ENCODE measurements at places on chromosomes 3 and 15.
A peak's percentile ranks its signal among the peaks of the same experiment; 100 is the strongest.

GRCh38 chr15:93020976-93021772 is 67.8 kb downstream of the RGMA start:
- peak; percentile 64 for DNase-seq

- DNase-seq: no peak
Observed at GRCh38 chr3:52437326-52438103, 7.4 kb downstream of the SEMA3G start.

GRCh38 chr15:48939648-48940047 is 24.1 kb downstream of the SHC4 start:
- DNase-seq: no peak

GRCh38 chr15:25860885-25861866 is 2.0 kb downstream of the ATP10A start:
- no peak for DNase-seq

DNA sequence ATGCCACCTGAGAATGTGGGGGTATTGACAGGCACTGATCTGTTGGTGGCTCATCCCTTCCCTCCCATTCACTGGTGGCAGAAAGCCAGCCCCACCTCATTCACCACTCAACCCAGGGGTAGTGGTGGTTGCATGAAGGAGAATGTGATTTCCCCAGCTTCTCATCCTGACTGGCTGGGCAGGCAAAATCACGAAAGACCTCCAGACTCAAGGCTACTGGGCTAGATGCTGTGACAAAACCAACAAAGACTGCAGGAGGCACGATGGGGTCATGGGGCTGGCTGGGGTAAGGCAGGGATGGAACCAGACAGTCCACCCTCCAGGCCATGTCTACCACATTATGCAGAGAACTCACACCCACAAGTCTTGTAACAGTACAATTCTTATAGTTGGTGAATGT is 33.9 kb downstream of the FSTL1 start:
- no peak for DNase-seq

DNA sequence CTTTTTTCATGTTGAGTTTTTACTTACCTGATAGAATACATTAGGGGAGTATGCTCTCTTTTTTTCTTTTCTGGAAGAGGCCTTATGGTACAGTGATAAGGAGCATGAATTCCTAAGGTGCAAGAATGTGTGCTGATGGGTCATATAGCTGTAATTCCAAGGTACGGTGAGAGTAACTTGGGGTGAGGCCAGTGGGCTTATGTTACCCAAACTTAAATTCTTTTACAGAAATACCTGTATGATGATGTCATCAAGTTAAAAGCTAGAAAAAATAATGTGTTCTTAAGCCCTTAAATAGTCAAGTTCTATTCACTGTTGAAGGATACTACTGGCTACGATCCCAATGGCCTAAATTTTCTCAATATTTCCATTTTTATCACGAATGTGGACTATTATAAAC is 111.2 kb downstream of the GMPS start:
- DNase-seq: no peak

- DNase-seq: no peak
Observed at GRCh38 chr3:32448686-32449474, 53.8 kb downstream of the CMTM6 start.

- DNase-seq: no peak
Observed at GRCh38 chr3:166580561-166580960, 743.3 kb upstream of the BCHE start.

DNA sequence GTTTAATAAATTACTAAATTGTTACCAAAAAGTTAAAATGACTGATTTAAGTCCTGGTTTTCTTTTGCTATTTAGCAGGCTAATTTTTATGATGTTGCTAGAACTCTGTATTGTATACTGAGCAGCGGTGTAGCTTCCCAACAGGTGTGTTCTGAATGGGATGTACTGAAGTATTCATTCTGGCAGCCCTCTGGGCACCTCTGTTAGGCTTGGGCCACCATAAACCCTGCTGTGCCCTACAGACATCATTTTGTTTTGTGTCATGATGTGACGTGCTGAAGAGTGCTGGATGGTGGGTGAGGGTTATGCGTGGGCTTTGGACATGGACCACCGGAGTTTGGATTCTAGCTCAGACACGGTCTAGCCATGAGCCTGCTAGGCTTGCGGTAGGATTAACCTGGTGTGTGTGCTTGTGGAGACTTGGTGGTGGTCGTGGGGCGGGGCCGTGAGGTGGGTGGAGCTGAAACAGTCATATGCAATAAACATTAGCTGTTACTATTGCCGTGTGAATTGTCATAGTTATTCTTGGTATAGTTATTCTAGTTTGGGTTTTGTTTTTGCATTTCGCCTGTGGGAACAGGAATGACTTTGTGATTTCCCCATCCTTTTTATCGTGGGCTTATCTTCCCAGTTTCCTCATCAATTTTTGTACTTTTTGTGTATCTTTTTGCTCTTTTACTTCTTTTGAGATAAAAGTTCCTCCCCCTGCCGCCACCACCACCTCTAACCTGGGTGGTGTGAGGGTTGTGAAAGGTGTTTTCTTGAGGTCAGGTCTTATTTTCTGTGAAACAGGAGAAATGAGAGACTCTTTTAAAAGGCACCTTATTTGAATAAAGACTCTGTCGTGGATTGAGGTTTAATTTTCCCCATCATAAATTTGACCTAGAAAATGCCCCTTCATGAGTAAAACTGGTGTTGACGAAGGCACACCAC is 93.7 kb downstream of the MCTP2 start:
- no peak for DNase-seq

GRCh38 chr3:85589145-85589544 is 630.4 kb downstream of the CADM2 start:
- no peak for DNase-seq

DNA sequence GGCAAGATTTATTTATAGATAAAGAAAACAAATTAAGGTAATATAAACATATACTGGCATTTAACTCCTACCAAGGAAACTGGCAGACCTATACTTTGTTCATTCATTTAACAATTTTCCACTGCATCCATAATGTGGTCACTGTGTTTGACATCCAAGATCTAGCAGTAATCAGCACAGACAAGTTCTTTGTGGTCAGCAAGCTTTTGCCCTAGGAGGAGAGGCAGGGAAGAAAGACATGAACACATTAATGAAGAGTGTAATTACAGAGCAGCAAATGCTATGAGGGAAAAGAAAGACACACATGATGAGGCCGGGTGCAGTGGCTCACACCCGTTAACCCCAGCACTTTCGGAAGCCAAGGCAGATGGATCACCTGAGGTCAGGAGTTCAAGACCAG is 34.4 kb downstream of the SUCLG2 start:
- DNase-seq: no peak

DNA sequence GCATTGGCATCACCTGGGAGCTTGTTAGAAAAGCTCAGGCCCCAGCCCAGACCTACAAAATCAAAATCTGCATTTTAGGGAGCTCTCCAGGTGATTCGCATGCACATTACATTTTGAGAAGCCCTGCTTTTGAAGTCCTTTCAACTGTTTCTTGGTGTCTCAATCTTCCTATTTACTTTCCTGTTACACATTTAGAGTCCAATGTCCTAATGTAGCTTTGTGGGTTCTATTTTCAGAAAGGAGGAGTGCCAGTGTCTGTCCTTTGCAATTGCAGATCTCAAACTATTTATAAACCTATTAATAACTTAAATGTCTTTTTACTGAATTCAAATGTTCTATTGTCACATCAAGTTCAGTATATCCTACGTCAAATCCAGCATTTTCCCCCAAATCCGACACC is 27.8 kb upstream of the MYRIP start:
- DNase-seq: no peak

- DNase-seq: peak; percentile 84
Observed at GRCh38 chr3:3589715-3590130, 209.5 kb upstream of the LRRN1 start.

- no peak for DNase-seq
Observed at GRCh38 chr3:9909221-9910013, 6.8 kb downstream of the IL17RE start.

- no peak for DNase-seq
Observed at GRCh38 chr3:180409883-180410282, 192.1 kb upstream of the TTC14 start.

DNA sequence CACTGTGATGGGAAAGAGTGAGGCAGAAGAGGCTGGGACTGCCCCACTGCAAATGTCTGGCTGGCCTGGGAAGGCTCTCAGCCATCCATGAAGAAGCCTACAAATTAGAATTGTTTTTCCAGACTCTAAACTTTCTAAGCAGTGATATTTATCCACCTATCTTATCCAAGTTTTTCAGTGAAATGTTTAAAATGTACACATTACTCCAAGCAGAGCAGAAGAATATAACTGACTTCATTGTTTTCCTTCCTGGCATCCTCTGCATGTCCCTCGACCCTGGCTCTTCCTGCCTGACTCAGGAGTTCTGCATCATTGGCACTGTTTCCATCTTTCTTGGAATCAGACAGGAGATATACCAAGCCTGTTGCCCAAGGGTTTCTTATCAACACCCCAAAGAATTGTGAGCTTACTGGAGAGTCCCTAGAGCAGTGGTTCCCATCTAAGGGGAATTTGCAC is 401.5 kb upstream of the PROK2 start:
- DNase-seq: no peak

DNA sequence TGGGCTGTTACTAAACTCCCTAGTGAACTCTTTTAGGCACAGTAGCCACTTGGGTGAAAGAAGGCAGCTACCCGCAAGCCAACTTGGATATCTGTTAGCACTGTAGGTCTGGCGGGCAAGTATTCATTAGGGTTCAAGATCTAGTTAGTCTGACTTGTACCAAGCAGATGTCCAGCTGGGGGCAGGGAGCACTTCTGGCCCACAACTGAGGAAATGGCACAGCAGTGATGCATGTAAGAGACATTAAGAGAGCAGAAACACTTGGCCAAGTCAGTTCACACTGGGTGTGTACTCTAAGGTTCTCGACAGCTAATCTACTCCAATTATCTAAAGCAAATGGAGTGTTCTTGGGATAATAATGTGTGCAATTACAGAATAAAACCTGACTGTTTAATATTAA is 131.7 kb downstream of the CTNNB1 start:
- no peak for DNase-seq

- no peak for DNase-seq
Observed at GRCh38 chr15:65902373-65902772, 33.1 kb downstream of the RAB11A start.

DNA sequence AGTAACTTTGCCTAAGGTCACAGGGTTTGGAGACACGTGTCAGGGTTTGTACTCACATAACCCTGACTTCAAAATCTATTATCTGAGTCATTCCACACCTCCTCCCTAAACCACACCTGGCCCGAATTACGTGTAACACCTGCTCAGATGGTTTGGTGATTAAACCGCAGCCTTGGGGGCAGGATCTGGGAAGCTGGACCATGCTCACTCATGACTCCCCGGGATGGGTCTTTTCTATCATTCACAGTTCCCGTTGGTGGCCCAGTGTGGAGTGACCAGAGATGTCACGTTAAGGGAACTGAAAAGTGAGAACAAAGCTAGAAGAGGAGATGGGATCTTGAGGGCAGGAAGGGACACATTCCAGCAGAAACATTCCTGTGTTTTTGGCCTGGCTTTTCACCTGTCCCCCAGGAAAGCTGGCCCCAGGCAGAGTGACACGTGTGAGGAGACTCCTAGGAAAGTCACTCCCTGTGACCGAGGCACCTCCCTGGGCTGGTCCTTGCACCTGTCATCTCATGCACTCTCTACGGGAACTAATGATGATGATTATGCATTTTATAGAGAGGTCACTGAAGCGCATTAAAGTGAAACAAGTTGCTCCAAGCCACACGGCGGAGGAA is 75.4 kb upstream of the POMGNT2 start:
- DNase-seq: no peak

GRCh38 chr15:69265347-69265955 is 33.3 kb upstream of the PAQR5 start:
- DNase-seq: peak; percentile 68

DNA sequence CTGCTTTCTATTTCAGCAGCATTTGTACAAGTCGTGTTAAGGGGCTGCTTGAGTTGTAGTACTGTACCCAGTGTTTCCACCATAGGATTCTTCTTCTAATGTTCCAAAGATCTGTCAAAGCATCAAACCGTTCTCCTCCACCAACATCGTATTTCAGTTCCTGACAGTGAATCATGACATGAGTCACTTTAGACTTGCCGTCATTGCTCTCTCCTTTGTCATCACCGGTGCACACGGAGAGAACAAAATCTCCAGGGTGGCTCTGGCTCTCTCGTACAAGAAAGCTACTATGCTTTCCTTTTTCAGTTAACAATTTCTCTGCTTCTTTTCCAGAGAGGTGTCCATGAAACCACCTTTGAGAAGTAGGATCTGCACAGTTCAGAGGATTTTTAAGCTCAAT is 270.9 kb upstream of the CCDC54 start:
- DNase-seq: no peak

DNA sequence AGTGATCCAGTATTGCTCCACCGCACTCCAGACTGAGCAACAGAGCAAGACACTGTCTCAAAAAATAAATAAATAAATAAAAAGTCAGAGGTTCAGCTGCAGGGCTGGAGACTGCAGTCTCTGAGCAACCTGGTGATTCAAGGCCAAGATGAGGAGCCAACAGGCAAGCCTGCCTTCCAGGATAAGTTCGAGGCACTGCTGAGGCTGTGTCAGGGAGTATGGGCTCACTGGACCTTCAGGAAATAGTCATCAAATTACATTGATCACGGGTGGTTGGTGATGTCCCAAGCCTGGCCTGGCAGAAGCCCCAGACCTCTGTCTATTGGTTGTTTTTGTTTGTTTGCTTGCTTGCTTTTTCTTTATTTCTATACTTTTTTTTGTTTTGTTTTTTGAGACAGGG is 41.5 kb downstream of the IDH2 start:
- no peak for DNase-seq

DNA sequence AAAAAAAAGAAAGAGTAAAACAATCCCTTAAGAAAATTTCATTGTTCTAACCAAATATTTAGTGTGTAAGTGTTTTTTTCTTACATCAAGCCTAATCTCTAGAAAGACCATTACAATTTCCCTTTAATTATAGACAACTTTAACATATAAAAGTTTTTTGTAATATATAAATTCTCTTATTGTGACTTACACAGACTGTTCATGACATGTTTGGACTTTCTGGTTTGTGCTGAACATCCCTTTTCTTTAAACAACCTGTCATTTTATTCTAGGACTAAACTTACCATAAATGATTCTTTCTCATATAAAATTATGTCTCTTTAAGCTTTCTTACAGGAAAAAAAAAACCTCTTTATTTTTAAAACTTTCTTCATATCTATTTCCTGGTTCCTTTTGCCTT is 13.0 kb upstream of the BTLA start:
- DNase-seq: no peak

DNA sequence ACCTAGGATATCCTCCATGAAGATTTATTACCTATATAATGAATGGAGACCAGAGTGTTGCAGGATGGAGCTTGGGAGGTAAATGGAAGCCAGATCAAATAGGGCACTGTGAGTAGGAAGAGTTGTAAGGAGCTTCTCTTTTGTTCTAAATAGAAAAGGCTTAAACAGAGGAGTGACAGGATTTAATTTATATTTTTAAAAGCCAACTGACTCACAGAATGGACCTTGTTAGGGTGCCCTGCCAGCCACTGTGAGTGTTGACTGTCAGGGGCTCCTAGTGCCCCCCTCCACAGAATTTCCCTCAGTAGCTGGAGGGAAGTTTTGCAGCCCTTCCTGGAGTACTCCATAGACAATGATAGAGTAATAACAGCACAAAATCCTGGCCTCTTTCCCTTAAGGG is 547.5 kb downstream of the MCTP2 start:
- no peak for DNase-seq

All from MM.1S (cell line).